ENCODE measurements at places on chromosomes 11 and 22.

- no peak for DNase-seq
These were observed 610.7 kb downstream of the JRKL start for GRCh38 chr11:97000481-97000880.

GRCh38 chr11:33835143-33835878 is 56.6 kb downstream of the LMO2 start:
- DNase-seq, result peak; percentile 66

GRCh38 chr22:24427500-24428164 is at the start of gene ADORA2A:
ADORA2A (plus strand) TSS chr22:24427599; CDS start chr22:24433405, 5,806 bp downstream.
- DNase-seq, result no peak

- DNase-seq, result no peak
These were observed 921 bp downstream of the TESMIN start for GRCh38 chr11:68750195-68751003.

DNA sequence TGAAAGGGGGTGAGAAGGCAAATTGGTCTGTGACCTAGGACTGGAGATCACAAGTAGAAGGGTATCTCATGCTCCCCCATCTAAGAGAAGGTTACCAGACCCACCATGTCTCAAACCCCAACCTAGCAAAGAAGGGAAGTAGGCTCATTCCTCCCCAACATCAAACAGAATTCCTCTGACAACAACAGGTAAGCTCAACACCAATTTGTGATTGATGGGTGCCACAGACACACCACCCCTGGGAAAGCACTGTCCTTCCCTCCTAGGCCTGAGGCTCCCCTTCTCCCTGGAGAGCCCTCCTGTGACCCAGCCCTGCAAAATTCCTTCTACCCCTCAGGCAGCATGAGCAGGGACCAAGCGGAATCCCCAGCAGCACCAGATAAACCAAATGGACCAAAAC is 154.3 kb downstream of the BUD13 start:
- DNase-seq, result no peak

- DNase-seq, result peak; percentile 36
These were observed 54.6 kb downstream of the SPECC1L start for GRCh38 chr22:24325105-24325757.

GRCh38 chr11:62512961-62513360 is 33.6 kb downstream of the AHNAK start:
- DNase-seq, result no peak

- no peak for DNase-seq
These were observed 79.2 kb downstream of the STIM1 start for GRCh38 chr11:3934658-3935057.

DNA sequence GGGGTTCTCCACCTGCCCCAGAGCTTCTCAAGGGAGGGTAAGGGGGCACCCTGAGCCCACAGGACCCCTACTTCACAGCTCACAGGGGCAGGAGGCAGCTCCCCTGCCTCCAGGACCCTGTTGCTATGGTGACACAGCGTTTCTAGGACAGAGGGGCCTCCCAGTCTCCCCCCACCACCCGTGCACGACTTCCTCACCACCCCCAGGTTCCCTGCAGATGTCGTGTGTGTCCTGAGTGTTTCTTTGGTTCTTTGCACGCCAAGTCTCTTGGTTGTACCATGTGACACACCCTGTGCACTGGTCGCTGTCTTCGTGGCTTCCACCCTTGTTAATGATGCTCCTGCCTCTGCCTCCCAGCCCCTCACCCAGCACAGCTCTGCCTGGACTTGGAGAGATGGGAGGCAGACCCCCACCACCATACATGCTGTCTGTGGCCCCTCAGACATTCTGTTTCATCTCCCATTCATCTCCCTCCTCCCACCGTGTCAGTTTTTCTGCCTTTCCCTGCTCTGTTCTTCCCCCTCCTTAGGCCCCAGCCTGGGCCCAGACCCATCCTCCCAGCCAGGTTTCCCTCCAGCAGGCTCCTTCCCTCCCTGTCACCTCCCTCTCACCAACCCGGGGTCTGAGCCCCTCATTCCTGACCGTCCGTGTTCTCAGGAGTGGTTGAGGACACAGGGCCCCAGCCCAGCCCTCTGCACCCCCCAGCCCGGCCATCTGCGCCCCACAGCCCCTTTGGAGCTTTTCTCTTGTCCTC is 24.5 kb upstream of the RAB1B start:
- DNase-seq, result no peak

DNA sequence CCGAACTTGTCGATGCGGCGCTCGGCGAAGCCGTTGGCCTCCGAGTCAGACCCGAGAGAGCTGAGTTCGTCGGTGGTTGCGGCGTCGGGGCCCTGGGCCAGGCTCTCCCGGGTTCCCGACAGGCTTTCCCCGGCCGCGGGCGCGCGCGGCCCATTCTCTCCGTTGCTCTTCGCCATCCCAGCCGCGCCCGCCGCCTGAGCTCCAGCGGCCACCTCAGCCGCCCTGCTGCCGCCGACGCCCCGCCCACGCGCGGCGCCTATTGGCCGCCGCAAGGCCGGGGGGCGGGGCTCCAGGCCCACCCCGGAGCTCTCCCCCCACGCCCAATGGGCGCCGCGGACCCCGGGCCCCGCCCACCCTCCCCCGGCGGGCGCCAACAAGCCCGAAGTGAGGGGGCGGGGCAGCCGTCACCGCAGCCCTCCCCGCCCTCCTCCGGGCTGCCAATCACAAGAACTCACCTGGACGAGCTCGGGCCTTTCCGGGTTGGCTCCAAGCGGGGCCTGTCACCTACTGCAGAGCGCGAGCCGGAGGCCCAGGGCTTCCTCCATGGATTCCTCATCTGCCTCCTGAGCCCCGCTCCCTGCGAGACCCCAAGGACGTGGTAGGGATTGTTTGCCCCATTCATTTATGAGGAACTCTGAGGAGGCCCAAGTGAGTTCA is at the start of gene TBC1D10A:
TSS of gene TBC1D10A (minus strand) at position 236 of the 657 bp plus-strand sequence. CDS start at position 176, 60 bp downstream.
- DNase-seq, result peak; percentile 87

DNA sequence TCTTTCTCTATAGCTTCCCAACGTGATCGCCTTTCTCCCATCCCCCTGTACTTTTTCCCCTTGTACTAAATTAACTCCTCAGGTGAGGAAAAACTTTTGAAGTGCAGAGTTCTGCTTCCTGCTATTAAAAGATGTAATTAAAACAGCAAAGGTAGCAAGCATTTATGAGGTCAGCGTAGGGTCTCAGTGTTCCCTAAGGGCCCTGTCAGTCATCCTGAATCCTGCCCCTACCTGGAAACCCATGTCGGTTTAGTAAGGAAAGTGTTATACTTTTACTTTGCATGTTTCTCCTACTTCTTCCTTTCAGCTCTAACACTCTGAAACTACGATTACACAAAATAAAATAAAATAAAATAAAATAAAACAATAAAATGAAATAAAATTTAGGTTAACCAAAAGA is 1.3 kb upstream of the HBB start:
- DNase-seq, result no peak

- no peak for DNase-seq
These were observed 26.6 kb upstream of the SEPTIN5 start for GRCh38 chr22:19687561-19688300.

GRCh38 chr11:30960387-30960992 is 374.3 kb upstream of the MPPED2 start:
- DNase-seq, result peak; percentile 28

DNA sequence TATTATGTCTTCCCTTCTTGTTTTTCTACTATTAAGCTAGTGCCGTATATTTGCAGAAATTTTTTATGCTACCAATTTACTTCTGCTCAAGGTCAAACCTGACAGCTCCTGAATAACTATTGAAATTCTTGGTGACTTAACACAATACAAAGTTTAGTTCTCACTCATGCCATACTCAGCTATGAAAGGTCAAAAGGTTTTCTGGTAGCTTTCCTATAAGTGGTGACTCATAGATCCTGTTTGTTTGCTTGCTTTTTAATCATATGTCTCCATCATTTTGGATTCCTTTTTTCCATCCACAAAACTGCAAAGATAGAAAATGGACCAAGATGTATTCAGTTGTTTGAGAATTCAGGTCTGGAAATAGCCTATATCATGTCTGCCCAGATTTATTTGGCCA is 855.8 kb upstream of the LRRC4C start:
- no peak for DNase-seq

DNA sequence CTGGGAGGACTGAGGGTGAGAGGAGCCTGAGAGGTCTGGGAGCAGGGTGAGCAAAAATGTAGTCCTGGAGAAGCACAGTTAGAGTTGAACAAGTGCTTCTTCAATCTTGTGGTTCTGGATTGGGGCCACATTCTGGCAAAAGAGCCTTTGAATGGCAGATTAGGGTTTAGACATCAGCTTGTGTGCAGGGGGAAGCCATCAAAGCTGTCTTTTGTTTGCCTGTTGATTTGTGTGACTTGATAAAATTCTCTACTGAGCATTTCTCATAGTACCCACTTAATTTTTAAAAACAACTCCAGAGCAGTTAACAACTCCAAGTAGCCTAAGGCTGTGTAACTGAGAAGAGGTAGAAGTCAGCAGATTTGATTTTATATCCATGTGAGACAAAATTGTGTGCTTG is 166.2 kb downstream of the FAT3 start:
- DNase-seq, result no peak

- peak; percentile 68 for DNase-seq
These were observed 29.5 kb upstream of the WNT7B start for GRCh38 chr22:46006379-46007002.

GRCh38 chr11:123474994-123475393 is 44.9 kb downstream of the GRAMD1B start:
- DNase-seq, result no peak

- peak; percentile 64 for DNase-seq
These were observed 7.1 kb downstream of the SCN4B start for GRCh38 chr11:118145285-118146227.

All from kidney glomerular epithelial cell (primary cell).